ENCODE measurements at places on chromosomes 2 and 18.

GRCh38 chr2:221399183-221399582 lies 172.9 kb downstream of the EPHA4 start:
- DNase-seq, result no peak

DNA sequence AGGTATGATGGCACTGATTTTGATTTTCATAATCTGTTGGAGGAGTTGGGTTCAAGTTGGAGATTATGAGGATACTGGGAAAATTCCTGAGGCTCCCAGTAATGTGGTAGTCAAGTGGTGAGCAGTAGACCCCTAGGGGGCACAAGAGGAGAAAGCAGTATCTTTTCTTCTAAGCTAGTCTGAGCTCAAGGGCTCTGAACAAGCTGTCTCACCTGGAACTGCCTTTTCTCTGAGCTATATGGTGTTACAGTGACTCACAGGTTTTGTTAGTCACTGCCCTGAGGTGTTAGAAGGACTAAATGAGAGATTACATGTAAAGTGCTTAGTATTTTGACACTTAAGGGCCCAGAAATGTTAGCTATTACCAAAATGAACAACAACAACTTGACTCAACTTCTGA lies 42.2 kb downstream of the CD302 start:
- peak; percentile 31 for DNase-seq

DNA sequence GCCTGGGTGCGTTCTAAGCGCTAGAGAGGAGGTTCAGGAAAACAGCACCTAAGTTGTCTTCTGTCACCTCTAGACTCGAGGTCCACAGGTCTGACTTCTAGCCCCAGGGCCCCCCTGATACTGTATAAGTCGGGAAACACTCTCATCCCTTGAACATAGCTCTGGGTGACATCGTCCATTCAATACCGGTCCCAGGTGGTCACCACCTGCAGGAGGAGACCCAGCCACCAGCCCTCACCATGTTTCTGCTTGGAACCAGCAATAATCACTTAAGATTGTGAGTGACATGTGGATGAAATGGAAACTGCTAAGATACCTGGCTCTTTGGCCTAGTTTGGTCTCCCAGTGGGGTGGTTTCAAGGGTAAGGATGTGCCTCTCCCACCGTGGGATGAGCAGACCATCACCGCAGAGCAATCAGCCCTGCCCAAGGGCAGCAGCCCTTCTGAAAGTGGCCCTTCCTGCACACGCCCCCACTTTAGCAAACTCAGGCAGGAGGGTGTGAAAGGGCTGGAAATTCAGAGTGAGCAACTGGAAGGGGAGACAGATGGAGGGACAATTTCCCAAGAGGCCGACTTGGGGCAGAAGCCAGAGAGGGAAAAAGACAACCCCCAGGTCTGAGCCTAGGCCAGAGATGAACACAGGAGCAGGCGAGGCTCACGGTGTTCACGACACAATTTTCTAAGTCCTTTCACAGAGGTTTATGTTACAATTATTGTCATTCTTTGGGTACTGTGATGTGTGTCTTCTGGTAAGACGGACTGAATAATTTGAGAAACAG lies 95.2 kb downstream of the ZNF516 start:
- no peak for DNase-seq

- DNase-seq, result no peak
These were observed 559.0 kb upstream of the ZEB2 start for GRCh38 chr2:145078923-145079322.

DNA sequence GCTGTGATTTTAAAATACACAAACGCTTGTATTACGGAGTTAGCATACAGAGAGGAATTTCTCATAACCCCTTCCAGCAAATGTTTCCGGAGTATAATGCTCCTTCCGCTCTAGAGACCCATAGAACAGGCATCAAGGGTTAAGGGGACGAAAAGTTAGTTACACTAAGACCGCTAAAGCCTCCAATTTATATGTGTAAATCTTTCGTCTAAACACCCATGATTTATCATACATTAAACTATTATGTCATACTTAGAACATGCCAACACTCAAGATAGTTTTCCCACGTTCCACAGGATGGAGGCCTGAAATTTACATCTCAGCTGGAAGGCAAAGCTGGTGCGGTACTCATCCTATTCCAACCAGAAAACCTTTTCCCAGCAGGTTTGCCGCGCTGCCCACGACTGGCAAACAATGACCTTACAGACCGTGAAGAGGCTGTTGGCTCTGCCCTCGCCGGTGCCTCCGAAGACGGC lies 650 bp downstream of the ORMDL1 start:
- no peak for DNase-seq

GRCh38 chr2:47345590-47345924 lies 57.4 kb upstream of the MSH2 start:
- DNase-seq, result no peak

DNA sequence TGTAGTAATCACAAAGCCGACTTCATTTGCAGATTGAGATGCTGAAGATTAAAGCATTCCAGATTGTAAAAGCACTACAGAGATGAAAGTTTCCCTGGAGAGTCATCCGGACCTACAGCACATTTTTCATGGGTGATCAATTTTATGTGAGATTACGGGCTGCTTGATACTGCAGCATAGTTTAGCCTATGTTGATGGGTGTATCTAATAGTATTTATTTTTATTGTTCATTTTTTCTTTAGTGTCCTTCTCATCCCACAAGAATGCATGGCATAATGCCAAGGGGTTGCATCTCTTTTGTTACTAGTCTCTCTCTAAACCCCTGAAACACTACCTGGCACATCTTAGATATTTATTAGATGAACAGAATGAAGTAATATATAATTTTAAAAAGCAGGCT lies 240.4 kb downstream of the MBD2 start:
- DNase-seq, result no peak

DNA sequence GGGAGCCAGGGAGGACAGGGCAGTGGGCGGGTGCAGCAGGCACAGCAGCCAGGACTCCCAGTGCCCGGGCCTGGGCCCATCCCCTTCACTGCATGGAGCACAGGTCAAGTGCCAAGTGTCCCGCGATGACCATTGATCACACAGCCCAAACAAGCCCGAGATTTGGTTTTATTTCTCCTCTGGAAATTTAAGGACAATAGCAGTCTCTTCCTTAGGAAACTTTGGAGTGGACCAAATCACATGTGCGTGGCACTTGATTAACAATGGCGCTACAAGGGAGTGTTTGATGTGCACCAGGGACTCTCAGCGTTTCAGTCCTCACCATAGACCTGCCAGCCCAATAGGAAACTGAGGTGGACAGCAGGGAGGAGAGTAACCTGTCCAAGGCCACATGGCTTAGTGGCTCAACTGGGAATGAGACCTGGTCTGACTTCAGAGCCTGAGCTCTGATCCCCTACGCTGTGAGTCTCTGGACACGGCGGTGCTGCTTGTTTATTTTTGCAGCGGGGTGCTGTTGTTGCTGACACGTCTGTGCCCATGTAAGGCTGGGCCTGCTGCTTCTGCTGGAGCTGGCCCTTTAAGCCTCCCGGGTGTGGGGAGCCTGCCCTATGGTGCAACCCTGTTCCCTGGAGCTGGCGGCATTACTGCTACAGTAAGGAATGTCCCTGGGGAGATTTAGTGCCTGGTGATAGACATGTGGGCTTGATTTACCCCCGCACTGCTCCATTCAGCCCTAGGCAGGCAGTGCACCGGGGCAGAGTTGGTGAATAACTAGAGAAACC lies 194.2 kb downstream of the INHBB start:
- no peak for DNase-seq

- no peak for DNase-seq
These were observed 19.1 kb upstream of the STEAP3 start for GRCh38 chr2:119204525-119204924.

GRCh38 chr18:8124232-8125146 lies 484.7 kb upstream of the RAB12 start:
- no peak for DNase-seq

- no peak for DNase-seq
These were observed 304.6 kb downstream of the TXNL1 start for GRCh38 chr18:56333839-56334238.

DNA sequence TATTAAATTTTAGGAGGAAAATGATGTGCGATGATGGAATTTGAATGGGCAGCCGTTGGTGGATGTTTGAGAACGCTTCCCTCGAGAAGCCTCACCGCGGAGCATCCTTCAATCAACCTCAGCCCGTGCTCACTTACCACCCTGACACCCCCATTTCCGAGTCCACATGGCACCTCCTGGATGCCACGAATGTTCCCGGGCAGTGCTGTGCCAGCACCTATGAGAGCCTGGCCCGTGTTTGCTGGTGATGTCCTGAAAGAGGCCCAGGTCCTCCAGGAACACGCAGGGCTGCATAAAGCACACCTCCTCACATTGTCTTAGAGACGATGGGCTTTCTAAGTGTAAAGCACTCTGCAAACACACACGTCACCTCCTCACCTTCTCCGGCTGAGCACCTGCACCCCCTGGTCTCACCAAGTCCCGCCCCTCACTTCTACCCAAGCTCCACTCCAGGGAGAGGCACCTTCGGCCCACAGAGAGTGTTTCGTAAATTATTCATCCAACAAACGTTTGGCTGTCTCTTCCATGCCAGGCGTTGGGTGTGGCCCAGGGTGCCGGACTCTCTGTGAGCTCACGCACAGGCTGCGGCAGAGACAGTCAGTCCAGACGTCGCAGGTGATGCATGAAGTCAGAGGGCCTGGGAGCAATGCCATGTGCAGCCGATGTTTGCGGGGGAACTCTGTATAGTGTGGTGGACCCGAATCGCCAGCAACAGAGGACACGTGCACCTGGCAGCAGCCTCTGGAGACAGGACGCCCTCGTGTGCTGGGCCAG lies 150.0 kb downstream of the TPO start:
- no peak for DNase-seq

GRCh38 chr2:10215393-10215935 lies 87.2 kb upstream of the HPCAL1 start:
- no peak for DNase-seq

DNA sequence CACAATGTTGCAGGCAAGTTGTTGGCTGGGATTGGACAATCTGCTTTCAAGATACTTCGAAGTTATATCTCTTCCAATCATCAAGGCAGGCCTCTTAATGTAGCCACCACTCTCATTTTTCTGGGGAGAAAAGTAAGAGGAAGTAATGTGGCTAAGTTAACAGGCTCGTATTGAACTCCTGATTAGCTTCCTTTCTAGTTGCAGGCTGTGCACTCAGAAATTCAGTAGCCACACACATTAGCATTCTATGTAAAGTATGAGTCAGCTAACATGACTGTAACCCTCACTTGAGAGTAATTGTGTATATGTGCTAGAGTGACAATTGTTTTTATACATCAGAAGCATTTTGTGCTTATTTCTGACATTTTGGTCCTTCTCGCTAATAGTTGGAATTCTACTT lies 3.3 kb downstream of the TWSG1 start:
- DNase-seq, result peak; percentile 12

DNA sequence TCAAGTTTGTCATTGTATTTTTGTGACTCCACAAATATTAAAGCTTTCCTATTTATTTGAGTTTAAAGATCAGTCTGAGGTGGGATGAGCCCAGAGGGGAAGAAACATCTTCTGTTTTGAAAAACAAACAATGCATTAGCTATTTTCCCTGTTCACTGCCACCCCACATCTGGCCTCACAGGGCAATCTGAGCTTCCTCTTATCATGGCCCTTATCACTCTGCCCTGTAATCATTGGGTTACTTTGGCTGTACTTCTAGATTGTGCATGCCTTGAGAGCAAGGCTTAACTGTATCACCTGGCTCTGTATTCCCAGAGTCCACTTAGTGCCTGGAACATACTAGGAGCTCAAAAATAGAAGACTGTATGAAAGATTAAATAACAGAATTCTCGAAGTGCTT lies 241.6 kb upstream of the NT5C1B start:
- DNase-seq, result no peak

Data from activated CD8-positive, alpha-beta T cell treated with anti-CD3 and anti-CD28 coated beads for 36 hours (primary cell).